C1 segment of cervical spinal cord (tissue), 14 donors: ENCODE measurements at places on chromosomes 4 and X.

- no peak for DNase-seq
Measured at GRCh38 chrX:143231492-143231891, 205.8 kb downstream of the SPANXN4 start.

GRCh38 chr4:168787801-168788595, 222.1 kb downstream of the CBR4 start:
- no peak for DNase-seq

GRCh38 chr4:4666187-4666586, 124.3 kb upstream of the STX18 start:
- no peak for DNase-seq

- DNase-seq: no peak
Measured at GRCh38 chr4:90027565-90027964, 99.6 kb upstream of the CCSER1 start.

- no peak for DNase-seq
Measured at GRCh38 chr4:30755346-30755745, 35.2 kb downstream of the PCDH7 start.

DNA sequence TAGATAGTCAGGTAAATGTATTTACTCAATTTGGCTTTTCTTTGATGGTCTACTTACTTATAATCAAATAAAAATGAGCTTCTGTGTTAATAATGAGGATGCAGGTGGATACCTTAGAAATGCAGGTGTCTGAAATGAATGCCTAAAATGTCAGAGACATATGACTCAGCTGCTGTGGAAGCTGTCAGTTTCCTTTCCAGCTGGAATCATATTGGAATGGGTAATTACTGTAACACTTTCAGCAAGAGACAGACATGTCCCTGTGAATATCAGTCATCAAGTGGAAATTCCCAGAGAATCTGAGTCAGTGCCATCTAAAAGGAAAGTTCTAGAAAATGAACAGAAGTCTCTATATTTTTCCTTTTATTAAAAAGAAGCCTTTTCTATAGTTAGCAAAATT, 783.0 kb upstream of the AADAT start:
- no peak for DNase-seq

- no peak for DNase-seq
Measured at GRCh38 chr4:186003746-186004145, 65.2 kb upstream of the TLR3 start.

GRCh38 chr4:139920486-139921002, 233.4 kb downstream of the MAML3 start:
- no peak for DNase-seq

DNA sequence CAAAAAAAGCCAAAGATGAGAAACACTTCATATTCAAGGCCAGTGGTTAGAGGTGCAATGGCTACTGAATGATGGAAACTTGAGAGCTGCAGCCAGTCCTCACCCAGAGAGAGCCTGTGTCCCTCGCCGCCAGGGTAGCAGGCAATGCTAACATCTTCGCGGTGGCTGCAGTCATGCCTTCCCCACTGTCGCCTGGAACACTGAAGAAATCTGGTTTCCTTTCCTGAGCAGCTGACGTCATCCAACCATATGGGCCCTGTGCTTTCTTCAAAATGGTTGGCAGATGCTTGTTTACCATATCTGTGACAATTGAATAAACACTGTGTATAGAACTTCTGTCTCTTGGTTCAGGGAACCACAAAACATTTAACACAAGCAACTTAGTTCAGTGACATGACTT, 39.7 kb downstream of the PRSS12 start:
- no peak for DNase-seq

DNA sequence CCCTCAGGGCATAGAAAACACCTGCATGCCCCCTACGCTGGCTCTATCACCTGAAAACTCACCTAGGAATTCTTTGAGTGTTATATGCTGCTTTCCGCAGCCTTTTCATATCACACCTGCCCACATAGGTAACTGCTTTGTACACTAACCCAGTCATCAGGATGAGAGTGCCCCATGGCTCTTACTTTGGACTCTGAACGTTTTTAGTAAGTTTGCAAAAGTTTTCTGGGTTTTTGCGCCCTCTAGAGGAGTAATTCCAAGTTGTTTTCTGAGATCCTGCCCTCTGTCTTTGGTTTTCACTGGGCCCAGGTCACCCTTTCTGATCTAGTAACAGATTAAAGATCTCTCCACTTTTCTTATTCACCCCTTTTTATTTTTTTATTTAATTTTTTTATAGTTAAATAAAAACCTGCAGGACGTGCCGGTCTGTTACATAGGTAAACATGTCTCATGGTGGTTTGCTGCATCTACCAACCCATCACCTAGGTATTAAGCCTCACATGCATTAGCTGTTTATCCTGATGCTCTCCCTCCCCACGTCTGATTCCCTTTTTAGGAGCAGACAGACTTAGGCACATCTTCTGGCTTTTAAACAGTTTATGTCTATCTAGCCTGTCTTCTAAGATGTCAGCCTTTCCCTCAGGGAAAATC, 139.2 kb downstream of the NWD2 start:
- no peak for DNase-seq

GRCh38 chrX:13911586-13911985, 94.7 kb upstream of the GPM6B start:
- no peak for DNase-seq

GRCh38 chr4:112038861-112039260, 106.4 kb upstream of the FAM241A start:
- DNase-seq: no peak

- no peak for DNase-seq
Measured at GRCh38 chr4:142088906-142089305, 452.5 kb downstream of the IL15 start.

DNA sequence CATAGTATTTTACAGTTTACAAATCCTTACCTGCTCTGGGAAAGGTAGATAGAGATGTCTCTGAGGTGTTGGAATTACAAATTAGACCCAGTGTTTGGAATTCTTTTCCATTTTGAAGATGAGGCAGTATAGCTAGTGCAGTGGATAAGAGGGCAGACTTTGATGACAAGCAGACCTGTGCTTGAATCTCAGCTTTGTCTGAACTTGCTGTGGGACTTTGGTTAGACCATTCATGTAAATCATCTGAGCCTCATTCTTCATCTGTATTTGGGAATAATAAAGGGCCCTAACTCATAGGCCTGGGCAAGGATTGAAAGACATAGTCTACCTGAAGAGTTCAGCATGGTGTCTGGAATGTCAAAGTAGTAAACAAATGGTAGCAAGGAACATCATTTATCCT, 77.2 kb upstream of the BOD1L1 start:
- no peak for DNase-seq

GRCh38 chr4:174475528-174475927, 46.8 kb downstream of the HPGD start:
- no peak for DNase-seq

DNA sequence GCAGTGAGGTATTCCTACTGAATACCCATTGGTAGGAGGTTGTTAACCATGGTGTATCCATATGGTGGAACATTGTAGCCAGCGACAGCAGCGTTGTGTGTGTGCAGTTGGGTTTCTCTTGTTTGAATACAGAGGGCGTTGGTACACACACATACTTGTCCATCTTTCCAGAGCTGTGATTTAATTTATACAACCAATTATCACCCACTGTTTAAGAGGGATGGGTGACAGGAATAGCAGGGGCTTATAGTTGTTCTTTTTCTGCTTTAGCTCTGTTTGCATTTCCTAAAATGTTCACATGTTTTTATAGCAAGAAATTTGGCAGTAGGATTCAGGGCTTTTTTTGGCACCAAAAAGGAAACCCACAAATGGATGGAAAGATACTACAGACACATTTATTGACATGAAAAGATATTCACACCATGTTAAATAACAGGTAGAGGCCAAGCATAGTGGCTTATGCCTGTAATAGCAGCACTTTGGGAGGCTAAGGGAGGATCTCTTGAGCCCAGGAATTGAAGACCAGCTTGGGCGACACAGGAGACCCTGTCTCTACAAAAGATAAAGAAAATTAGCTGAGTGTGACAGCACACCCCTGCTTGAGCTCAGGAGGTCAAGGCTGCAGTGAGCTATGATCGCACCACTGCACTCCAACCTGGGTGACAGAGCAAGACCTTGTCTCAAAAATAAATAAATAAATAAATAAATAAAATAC, 60.6 kb downstream of the TNIP2 start:
- no peak for DNase-seq

GRCh38 chr4:181982437-181982836, 260.8 kb upstream of the TENM3 start:
- no peak for DNase-seq

DNA sequence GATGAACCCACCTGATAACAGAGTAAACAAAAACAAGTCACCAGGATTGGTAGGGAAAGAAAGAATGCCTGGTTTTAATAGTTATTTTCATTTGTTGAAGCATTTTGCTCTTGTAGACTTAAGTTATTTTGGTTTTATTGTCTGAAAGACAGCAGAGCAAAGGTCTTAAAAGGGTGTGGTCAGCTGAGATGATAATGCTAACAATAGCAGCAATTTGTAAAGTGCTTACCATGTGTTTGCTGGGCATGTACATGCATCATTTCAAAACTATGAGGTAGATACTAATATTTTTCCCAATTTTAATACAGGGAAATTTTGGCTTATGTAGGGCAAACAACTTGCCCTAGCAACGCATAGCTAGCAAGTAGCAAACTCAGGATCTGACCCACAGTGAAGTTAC, 46.8 kb upstream of the SLC10A4 start:
- DNase-seq: no peak

GRCh38 chr4:37821953-37822605, 4.4 kb upstream of the PGM2 start:
- no peak for DNase-seq

- DNase-seq: no peak
Measured at GRCh38 chr4:177408023-177408422, 34.2 kb downstream of the AGA start.

DNA sequence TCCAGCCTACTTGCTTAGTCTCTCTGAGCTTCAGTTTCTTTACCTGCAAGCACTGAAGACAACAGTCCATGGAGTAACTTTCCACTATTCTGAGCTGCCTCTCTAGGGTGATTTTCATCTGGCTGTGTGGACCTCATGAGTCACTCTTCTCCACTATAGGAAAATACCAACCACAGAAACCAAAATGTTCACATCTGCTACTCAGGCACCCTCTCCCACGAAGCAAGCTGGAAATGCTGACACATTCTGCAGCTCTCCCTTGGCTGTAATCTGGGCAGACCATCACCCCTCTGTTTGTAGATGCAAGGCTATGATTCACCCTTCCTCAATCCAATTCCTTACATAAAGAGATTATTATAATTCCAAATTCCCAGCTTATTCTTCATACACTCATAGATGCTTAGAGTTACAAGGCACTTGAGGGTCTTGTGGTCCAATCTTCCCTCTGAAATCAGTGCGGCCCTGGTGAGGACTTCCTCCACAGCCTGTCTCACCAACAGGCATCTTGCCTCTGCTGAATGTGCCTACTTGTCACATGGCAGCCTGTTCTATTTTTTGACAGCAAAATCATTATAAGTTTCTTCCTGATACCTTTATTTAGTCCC, 97.0 kb upstream of the LNX1 start:
- no peak for DNase-seq

- DNase-seq: no peak
Measured at GRCh38 chr4:152106113-152106763, 345.4 kb upstream of the GATB start.

DNA sequence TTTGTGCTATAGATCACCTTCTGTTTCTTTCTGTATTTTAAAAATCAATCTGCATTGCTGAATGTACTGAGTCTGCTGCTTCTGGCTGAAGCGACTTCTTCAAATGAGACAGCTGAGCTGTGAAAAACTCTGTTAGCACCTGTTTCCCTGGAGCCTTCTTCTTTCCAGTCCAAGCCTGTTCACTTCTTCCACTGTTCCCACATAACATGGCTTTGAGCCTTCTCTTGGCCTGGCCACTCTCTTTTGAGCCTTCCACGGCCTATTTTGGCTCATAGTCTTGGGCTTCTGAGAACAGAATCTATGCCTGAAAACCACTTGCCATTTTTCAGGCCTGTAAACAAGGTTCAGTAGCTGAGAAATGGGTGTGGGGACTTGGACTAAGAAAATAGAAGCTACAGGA, 132.9 kb upstream of the IGFBP7 start:
- no peak for DNase-seq

GRCh38 chr4:17115583-17115982, 217.1 kb upstream of the LDB2 start:
- no peak for DNase-seq

GRCh38 chrX:34365471-34365870, 233.4 kb upstream of the FAM47A start:
- DNase-seq: no peak

DNA sequence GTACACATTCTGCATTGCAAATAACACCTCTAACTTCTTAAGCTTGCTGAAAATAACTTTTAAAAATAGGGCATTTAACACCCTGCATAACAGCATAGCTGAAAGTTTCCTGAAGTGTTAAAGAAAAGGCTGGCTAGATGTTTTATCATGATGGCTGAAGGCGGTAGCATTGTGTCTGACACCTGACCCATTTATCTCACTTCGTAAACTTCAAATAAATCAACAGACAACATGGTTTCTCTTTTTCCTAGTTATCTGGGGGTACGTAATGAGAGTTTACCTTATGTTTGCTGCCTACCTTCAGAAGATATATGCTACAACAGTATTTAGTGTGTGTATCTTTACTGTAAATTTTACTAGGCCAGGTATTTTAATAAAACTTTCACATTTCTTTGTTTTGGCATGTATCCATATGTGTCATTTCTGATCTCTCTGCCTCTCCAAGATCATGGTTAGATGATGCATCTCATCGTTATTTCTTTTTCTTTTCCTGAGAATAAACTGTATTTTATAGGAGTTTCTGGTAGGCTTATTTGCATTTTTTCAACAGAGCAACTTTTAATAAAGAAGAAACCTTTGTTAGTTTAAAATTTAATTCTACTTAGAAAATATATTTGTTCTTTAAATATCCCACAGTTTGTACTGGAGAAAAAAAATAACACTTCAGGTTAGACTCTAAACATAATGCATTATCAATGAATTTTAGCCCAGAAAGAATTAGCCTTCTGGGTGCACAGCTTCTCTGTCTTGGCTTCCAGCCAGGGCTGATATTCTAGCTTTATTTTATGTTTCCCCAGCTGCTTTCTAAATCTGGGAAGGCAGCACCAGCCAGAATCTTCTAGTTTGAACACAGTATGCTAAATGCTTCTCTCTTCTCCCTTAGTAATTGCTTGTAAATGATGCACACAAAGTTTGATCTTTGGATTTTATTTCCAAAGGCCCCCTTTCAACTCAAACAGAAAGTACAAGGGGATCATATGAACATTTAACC, 2.9 kb downstream of the NDST4 start:
- DNase-seq: no peak

- DNase-seq: no peak
Measured at GRCh38 chrX:152575331-152575730, 62.4 kb upstream of the GABRQ start.
